ENCODE measurements at places on chromosomes 12 and 14.
A peak's percentile ranks its signal among the peaks of the same experiment; 100 is the strongest.

DNA sequence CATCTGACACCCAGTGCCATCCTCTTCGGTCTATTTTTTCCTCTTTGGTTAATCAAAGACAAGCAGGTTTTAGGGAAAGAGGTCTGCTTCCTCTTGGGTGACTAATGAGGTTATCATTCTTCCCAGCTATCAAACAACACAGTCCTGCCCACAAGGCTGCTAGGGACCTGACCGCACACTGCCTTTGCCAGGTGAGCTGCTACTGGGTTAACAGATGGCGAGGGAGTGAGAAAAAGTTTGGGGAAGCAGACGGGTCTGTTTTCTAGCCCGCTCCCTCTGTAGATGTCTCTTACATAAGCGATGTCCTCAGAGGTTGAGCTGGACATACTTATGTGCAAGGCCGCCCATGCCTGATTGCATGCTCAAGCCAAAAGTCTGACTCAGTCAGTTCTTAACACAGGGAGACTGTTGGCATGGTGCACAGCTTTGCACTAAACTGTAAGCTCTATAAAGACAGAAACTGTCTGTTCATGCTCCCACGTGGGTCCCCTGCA is 94.1 kb downstream of the SLC15A4 start:
- DNase-seq, result no peak

- DNase-seq, result no peak
Observed at GRCh38 chr12:125064492-125064891, 743 bp upstream of the AACS start.

DNA sequence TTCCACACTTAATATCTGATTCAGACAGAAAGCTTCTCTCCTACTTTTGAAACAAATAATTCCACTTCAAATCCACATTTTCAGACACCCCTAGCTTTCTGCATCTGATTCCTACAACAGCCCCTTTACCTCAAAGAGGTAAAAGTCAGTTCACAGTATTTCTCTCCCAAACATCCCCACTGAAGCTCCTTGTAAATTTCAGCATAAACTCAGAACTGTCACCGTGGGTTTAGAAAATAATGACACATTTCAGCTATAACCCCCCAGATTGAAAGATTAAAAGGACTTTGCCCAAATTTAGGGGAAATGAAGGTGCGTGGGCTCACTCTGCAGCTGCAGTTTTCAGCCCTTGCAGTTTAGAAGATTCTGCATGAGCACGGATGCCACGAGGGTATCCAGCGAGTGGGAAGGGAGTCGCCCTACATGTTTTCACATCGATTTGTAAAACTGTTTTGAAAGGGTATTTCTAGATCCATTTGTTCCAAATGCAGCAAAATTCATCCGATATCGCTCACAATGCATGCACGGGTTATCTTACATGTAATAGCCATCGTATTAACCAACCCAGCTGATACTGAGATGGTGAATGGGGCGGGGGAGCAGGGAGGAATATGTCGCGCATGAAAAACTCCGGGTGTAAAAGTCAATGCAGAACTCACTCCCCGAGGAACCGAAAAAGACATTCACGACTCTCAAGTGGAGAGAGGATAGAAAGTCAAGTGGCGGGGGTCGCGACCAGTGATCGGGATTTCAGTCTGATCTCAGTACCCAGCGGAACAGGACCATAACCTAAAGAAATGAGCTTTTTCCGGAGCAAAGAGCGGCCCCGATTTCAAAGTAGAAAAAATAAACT is 5.0 kb upstream of the CCND2 start:
- peak; percentile 29 for DNase-seq

DNA sequence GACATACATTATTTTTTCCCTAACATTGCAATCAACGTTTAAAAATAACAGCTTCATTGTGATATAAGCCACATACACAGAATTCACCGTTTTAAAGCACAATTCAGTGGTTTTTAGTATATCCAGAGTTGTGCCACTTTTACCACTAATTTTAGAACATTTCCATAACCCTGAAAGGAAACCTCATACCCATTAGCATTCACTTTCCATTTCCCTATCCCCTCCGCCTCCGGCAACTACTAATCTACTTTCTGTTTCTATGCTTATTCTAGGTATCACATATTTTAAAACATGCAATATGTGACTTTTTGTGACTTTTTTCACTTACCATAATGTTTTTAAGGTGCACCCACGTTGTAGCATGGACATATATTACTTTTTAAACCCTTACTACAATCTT is 55.6 kb upstream of the ISM2 start:
- no peak for DNase-seq

GRCh38 chr12:93460902-93461301 is 6.4 kb upstream of the MRPL42 start:
- no peak for DNase-seq

DNA sequence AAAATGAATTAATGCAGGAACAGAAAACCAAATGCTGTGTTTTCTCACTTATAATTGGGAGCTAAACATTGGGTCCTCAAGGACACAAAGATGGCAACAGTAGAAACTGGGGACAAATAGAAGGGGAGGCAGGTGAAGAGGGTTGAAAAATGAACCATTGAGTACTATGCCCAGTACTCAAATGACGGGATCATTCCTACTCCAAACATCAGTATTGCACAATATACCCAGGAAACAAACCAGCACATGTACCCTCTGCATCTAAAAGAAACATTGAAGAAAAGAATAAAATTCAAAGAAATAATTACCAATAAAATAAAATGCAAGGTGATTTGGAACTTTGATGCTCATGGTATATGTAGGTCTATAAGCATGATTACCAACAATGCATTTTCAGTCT is 110.8 kb downstream of the LMO3 start:
- DNase-seq, result no peak

DNA sequence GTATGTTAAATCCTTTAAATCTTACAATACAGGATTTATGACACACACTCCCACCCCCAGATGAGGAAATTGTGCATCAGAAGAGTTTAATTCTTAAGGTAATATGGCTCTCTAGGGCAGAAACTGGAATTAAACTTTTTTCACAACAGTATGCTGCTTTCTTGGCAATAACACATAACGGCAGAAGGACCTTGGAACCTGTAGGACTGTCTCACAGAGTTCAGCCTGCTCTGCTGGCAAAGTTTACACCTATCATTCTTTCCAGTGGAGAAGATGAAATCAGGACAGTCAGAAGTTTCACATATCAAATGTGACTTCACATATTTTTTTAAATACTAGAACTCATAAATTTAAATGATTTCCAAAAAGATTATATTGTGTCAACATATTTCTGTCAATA is 30.6 kb upstream of the MYF6 start:
- DNase-seq, result no peak

DNA sequence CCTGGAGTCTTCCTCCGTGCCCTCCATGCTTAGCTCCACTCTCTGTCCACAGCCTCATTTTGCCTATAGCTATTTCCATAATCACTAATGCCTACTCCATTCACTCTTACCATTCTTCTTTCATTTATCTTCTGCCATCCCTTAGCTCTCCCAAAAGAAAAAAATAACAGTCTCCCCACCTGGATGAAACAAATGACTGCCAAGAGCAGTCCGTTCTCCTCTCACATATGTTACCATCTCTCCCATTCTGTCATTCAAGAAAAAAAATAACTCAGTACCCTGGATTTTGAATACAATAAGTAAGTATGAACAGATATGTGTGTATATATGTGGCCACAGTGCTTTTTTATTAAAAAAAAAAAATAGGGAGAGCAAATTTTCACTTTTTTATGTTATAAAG is 13.2 kb downstream of the DUSP16 start:
- DNase-seq, result no peak

DNA sequence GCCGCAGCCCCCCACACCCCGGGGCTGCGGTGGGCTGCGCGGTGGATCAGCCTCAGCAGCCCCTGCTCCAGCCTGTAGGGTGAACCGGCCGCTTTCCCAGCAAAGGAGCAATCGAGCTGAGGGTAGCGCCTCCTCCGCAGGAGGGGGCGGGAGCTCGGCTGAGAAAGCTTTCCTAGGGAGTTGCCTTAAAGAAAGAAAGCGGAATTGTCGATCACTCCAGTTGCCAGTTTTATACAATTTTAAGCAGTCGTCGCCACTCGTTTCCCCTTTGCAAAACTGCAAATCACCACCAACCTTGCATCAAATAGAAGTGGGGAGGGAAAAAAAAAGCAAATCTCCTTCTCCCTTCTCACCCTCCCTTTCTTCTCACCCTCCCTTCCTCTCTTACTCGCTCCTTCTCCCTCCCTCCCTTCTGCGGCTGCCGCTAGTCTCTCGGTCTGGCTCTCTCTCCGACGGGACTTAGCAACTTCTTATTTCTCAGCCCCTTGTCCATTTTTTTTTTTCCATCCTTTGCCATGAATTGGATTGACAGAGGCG is at the start of gene PDE3A:
TSS of gene PDE3A (plus strand) at position 424 of the 537 bp plus-strand sequence. CDS start 748 bp downstream, outside the sequence.
- no peak for DNase-seq

GRCh38 chr12:8145754-8146441 is 10.9 kb upstream of the ZNF705A start:
- no peak for DNase-seq

GRCh38 chr12:42468341-42468821 is 121.2 kb downstream of the PRICKLE1 start:
- DNase-seq, result no peak

DNA sequence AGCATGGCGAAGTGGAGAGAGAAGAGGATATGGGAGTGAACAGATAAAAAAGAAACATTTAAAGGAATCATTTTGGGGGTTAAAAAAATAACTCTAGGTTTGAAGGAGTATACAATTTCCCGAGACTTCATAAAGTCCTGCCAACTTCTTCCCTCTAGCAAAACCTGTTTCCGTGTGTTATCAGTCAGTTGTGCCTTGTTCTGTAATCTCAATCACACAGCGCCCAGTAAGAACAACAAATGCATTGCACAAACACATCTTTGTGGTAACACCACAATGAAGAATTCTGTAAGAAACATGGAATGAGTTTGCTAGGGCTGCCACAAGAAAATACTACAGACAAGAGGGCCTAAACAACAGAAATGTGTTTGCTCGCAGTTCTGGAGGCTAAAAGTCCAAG is 144.7 kb upstream of the FUT8 start:
- DNase-seq, result no peak

- no peak for DNase-seq
Observed at GRCh38 chr12:92019491-92020277, 126.0 kb downstream of the BTG1 start.

DNA sequence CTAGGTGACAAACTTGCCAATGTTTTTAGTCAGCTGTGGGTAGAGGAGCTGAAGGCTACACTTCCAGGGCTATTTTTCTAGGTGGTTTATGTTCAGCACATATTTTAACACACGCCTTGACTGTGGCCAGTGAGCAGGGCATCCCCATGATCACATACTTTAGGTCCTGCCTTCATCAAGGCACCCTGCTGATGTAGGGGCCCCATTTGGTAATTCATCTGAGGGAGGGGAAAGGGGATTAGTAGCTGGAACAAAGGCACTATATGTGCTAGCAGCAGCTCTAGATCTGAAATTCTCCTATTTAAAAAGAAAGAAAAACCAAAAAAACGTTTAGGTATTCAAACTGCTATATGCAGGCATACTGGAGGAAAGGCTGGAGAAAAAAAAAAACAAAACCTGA is 14.5 kb downstream of the EGLN3 start:
- DNase-seq, result no peak

DNA sequence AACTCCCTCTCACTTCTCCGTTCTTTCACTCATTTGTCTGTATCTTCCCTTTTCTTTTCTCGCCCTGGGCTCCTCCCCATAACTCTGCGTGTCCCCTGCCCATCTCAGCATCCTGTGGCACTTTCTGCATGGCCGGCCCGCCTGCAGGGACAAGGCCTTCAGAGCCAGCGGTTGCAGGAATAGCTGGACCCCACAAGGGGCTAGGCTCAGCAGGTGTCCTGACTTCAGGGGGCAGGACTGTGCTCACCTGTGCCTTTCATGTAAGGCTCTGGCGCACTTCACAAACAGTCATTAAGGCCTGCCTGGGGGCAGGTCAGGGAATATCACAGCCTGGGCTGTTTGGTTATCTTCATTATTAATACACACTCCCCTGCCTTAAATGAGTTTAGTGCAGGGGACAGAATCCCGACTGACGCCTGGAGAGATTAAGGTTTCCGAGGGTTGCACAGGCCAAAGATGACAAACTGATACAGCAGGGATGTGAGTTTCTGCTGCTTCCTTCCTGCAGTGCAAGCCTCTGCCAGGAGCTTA is 768.8 kb upstream of the TBX3 start:
- no peak for DNase-seq

GRCh38 chr12:6827982-6828780 is at the start of gene P3H3:
Gene P3H3, plus strand, starts transcription at chr12:6828407. Its CDS starts 34 bp downstream, at chr12:6828441.
- DNase-seq, result no peak

DNA sequence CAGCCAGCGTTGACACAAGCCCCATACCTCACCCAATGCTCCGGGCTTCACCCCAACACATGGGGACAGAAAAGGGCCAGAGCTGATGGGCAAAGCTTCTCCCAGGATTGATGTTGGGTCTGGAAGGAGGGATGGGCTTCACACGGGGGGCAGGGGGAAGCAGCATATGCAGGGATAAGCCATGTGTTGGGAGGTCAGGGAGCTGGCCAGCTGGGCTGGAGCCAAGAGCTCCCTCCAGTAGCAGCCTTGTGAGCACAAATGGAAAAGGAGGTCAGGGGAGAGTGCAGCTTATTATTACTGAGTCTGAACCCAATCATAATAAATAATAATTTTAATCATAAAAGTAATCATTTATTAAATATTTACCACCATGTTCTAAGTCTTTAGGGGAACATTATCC is 9.3 kb downstream of the PLEKHD1 start:
- DNase-seq, result no peak

Data from activated gamma-delta T cell treated with Interleukin-2 at 50 U/mL for 16 hours (primary cell).